ENCODE measurements at places on chromosomes 6 and 20.

GRCh38 chr6:142935553-142936517 is 9.1 kb downstream of the HIVEP2 start:
- DNase-seq, result no peak

DNA sequence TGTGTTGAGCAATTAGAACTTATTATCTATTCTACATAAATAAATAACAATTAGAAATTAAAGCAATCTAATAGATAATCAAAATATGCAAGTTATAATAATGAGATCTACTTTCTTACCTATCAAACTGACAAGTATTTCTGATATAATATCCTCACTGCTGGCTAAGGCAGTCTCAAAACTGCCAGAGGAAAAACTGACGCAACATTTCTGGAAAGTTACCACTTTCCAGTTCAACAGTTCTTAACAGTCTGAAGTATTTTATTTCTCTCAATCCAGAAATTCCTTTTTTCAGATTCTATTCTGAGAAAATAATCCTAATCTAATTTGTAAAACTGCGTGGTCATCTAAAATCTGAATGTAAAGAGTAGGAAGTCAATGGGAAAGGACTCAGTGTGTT is 121.0 kb downstream of the TRDN start:
- DNase-seq, result no peak

DNA sequence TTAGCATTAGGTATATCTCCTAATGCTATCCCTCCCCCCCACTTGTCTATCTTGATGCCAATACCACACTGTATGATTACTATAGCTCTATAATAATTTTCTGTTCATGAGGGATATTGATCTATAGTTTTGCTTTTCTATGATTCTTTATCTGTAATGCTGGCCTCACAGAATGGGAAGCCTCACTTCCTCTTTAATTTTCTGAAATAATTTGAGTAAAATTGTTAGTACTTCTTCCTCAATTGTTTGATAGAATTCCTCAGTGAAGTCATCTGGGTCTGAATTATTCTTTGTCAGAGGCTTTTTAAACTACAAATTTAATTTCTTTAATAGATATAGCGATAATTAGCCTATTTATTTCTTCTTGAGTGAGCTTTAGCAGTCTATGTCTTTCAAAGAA is 31.2 kb downstream of the SIRPD start:
- DNase-seq, result no peak

DNA sequence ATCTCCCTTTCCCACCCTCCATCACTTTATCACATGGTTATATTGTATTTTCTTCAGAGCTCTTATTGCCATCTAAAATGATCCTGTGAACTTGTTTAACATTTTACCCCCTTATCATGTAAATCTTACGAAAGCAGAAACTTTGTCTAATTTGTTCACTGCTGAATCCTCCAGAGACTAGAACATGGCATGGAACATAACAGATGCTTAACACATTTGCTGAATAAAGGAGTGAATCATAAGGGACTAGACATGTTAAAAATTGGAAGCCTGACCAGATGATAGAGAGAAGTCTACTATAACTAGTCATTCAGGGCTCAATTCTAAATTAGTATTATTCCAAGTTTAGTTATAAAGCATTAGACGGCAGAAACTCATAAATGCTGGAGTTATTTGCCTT is 73.3 kb downstream of the MAN1A1 start:
- DNase-seq, result no peak

GRCh38 chr6:24749297-24749696 is 25.4 kb upstream of the GMNN start:
- DNase-seq, result no peak

GRCh38 chr6:5157621-5158138 is 72.5 kb downstream of the PPP1R3G start:
- DNase-seq, result no peak

GRCh38 chr6:579339-579738 is 77.6 kb downstream of the HUS1B start:
- DNase-seq, result no peak

DNA sequence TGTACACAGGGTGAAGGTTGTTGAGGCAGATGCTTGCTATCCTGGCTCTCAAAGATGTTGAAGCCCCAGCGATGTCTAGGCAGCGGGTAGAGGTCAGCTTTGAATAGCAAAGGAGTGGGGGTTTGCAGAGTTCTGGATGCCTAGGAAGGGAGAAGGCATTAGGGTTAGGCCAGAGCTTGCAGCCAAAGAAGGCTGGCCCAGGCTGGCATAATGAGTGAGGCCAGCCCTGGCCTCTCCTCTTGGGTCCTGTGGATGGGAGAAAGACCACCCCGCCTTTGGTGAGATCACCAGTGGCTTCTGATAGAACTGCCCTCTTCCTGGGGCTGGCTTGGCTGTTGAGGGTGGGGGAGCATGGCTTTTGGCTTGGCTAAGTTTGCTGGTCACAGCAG is 406 bp upstream of the WFDC5 start:
- DNase-seq, result no peak

- DNase-seq, result no peak
Measured at GRCh38 chr6:156928126-156928525, 150.9 kb downstream of the ARID1B start.

- DNase-seq, result no peak
Measured at GRCh38 chr20:44796311-44796710, 14.0 kb downstream of the RIMS4 start.

GRCh38 chr20:47682028-47682783 is 103.1 kb downstream of the SULF2 start:
- DNase-seq, result no peak

DNA sequence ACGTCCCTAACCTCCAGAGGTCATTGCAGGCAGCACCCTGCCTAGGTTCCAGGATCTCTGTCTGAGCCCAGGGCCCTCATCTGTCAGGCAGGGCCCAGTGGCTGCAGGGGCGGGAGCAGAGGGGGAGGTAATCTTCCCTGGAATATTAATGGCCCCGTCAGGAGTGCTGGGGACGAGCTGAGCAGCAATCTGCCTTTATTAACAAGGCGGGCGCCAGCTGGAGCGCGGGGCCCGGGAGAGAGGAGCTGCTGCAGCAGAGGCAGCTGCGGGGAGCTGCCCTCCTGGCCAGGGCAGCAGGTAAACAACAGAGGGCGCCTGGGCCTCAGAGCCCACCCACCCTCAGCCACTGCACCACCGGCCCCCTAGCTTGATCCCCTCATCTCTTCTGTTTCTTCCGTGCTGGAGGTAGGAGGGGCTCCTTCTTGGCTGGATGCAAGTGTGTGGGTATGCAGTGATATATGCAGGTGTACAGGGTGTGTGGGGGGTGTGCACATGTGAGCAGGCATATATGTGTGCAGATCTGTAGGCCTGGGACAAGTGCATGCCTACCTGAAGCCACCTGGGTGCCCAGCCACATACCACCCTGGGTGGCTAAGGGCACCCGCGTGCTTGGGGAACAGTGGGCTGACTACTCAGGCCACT is 131.8 kb upstream of the MLN start:
- no peak for DNase-seq

- no peak for DNase-seq
Measured at GRCh38 chr6:112725541-112726085, 378.5 kb downstream of the RFPL4B start.

GRCh38 chr6:161139766-161140553 is 133.9 kb downstream of the AGPAT4 start:
- DNase-seq, result no peak

GRCh38 chr6:161901740-161902426 is 628.0 kb upstream of the AGPAT4 start:
- DNase-seq, result no peak

DNA sequence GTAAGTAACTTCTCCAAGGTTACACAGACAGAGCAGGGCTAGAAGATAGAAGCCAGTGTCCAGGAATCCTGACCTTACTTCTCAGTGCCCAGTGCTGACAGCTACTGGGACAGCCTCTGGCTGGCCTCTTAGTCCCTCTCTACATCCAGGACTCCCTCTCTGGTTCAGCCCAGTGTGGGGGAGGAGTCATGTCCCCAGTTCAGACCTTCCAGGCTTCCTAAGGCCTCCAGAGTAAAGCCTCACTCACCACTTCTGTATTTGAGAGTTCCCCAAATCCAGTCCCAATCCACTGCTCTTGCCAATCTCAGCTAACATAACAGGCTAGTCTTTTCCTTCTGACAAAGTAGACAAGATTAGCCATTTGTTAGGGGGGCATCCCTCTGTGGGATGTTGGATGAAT is 36.9 kb upstream of the EPB41L1 start:
- no peak for DNase-seq

DNA sequence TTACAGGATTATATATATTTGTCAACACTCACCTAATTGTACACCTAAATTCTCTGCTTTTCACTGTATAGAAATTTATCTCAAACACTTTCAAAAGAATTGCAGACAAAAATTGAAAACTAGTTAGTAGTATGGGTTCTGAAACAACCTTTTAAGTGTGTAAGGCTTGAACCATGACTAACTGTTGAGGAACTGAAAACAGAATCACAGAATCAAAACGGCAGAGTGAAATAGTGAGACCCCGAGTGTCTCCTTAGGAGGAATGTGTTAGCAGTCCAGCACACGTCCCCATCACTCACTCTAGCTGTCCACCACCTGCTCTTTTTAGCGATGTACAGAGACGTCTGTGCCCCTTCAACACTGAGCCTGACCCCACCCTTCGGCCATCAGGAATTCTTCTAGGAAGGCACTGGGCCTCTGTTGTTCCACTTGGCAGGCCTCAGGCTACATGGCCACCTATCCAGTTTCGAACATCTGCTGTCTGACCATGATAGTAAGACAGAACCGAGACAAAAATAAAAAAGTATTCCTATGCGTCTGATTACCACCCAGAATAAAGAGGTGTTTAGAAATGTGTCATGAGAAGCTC is 227.4 kb downstream of the C6orf118 start:
- DNase-seq, result no peak

DNA sequence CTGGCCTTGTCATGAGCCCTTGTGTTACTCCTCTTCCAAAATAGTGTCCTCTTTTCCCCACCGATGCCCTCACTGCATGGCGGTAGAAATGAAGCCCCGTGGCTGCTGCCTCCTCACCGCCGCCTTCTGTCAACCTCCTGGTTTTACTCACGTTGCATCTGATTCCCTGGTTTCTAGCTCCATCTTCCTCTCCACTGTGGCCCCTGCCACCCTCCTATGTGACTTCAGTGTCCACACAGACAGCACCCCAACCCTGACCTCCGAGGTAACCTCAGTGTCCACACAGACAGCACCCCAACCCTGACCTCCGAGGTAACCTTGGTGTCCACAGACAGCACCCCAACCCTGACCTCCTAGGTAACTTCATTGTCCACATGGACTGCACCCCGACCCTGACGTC is 122.8 kb upstream of the THBS2 start:
- DNase-seq, result no peak

DNA sequence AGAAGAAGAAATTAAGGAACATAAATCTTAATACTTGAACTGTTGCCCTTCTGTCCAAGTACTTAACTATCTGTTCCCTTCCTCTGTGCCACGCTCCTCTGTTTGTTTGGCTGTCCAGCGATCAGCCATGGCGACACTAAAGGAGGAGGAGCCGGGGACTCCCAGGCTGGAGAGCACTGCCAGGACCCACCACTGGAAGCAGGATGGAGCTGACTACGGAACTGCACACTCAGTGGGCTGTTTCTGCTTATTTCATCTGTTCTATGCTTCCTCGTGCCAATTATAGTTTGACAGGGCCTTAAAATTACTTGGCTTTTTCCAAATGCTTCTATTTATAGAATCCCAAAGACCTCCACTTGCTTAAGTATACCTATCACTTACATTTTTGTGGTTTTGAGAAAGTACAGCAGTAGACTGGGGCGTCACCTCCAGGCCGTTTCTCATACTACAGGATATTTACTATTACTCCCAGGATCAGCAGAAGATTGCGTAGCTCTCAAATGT is 17.1 kb downstream of the IRF4 start:
- DNase-seq, result peak; percentile 81

GRCh38 chr6:31152781-31153180 is 4.8 kb downstream of the CCHCR1 start:
- DNase-seq, result no peak

DNA sequence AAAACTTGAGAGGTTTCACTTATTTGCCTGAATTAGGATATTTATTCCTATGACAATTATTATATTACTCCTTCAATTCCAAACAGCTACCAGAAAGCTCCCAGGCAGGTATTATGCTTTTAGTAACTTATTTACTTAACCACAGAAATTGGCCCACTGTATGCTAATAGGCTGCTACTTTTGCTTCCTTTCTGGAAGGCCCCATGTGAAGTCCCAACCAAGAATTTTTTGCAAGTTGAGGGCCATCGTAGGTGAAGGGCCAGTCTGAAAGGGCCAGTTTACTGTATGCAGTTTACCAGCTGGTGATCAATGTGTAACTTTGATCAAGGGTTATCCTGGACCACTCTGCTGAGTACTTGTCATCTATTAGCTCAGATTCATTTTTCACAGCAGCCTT is 45.0 kb downstream of the EDN1 start:
- no peak for DNase-seq

DNA sequence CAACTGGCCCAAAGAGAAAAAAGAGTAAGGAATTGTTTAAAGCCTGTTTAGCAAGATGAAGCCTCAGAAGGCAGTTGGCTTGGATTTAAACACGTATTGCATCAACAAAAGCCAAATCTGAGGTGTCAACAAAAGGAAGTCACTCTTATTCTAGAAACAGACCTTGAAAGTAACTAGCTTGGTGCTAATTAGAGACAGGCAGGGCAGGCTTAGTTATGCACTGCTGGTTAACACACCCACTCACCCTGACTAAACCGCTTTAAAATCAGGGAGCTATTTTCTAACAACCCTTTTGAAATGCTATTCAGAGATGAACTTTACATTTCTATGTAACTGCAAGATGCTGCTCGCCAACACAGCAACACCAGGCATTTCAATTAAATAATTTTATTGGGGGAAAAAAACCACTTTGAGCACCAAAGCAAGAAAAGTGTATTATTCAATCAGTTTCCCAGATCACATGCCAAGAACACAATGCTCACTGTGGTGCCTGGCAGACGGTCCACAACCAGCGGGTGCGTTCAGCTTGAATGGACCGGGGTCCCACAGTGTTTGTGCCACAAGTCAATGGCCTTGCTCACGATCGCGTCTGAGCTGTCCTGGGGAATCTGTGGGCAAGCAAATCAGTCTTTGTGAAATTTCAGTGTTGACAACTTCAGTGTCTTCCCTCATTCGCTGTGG is 23.6 kb downstream of the TBC1D7 start:
- DNase-seq, result no peak

GRCh38 chr6:147970970-147971369 is 371.7 kb upstream of the SASH1 start:
- DNase-seq, result no peak

GRCh38 chr20:51447097-51447764 is 95.3 kb downstream of the NFATC2 start:
- DNase-seq, result peak; percentile 95

DNA sequence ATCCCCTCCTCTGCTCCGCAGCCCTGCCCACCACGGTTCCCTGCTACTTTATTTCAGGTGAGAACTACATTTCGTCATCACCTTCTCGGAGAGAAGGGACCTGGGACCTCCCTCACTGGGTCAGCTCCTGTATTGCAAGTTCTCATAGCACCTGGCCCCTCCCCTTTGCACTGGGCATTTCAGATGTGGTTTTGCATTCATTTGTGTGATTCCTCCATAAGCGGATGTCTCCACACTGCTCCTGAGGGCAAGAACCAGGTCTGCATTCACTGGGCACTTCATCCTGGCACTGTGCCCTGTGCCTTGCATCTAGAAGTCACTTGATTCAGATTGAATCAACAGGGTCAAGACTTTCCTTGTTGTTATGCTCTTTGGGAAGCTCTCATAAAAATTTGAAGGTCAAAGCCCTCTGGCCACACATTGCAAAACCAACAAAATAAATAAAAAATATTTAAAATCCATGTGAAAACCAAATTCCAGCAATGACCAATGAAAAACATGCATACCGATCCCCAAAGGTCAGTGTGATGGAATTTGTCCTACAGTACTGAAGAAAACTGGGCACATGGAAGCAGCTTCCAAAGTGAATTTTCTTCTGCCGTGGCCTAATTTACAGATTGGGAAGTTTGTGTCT is 89.1 kb upstream of the F13A1 start:
- DNase-seq, result peak; percentile 23
